ENCODE measurements at places on chromosomes 7 and 10.
A peak's percentile ranks its signal among the peaks of the same experiment; 100 is the strongest.

- peak; percentile 100 for DNase-seq
Observed at GRCh38 chr7:94183289-94183749, 179.2 kb upstream of the BET1 start.

- DNase-seq = no peak
Observed at GRCh38 chr7:77855371-77856083, 57.0 kb downstream of the PHTF2 start.

GRCh38 chr7:29309041-29309854, 114.7 kb downstream of the CHN2 start:
- DNase-seq = peak; percentile 20

- DNase-seq = no peak
Observed at GRCh38 chr7:27191161-27191731, 6.2 kb upstream of the HOXA11 start.

GRCh38 chr7:24756545-24757352, 515 bp downstream of the GSDME start:
- DNase-seq = peak; percentile 76
